ENCODE measurements at places on chromosomes 13 and 19.
A peak's percentile ranks its signal among the peaks of the same experiment; 100 is the strongest.

- no peak for DNase-seq
These were observed 138.4 kb downstream of the ATP11A start for GRCh38 chr13:112828082-112828699.

GRCh38 chr19:43518051-43518450 is 8.9 kb downstream of the ETHE1 start:
- DNase-seq: no peak

- DNase-seq: no peak
These were observed 11.6 kb upstream of the ZSCAN1 start for GRCh38 chr19:58022283-58022660.

DNA sequence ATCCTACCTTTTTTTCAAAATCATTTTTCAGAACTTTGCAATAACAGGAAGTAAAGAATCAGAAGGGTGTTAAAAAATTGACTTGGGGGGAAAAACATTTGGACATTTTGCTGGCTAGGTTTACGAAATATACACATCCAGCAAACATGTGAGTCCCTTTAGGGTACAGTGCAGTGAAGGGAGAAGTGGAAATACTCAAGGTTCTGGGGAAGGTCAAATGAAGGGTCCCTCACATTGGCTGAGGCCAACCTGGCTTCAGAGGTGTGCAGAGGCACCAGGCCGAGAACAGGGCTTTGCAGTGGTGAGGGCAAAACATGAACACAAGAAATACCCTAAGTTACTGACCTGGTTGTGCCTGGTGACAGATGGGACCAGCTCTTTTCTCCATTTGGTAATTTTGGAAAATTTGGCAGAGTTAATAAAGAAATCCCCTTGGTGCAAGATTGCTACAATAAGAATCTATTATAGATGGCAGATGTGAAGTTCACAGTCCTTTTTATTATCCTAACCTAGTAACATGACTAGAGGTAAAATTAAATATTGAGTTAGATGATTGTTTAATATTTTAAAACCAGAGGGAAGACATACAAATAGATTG is 1.5 kb upstream of the UPF3A start:
- no peak for DNase-seq

DNA sequence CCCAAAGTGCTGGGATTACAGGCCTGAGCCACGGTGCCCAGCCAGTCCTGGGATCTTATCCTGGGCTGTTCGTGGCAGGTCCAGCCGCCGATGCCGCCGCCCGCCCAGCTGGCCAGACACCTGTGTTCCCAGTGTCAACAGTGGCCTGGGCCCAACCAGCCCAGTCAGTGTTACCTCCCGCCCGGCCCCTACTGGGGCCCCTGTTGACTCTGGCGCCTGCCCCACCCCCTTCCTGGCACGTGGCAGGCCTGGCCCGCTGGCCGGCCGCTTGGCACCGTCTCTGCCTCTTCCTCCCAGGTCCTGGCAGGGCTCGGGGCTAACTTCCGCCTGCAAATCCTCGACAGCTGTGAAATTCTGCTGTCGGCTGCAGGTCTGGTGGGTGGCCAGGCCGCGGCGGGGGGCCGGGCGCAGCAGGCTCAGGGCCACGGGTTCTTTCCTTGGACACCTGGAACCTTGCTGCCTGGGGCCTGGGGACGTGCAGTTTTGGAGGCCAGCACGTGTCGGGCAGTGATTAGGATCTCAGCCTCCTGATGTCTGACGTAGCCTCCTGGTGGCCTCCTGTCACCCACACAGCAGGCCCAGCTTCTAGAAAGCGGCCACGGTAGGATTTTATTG is 9.1 kb downstream of the ARID3A start:
- DNase-seq: peak; percentile 80

GRCh38 chr19:18490728-18491127 is 31.1 kb downstream of the ELL start:
- no peak for DNase-seq

GRCh38 chr19:46502891-46503290 is 7.2 kb upstream of the PNMA8B start:
- no peak for DNase-seq

- DNase-seq: peak; percentile 90
These were observed 8.6 kb downstream of the C19orf81 start for GRCh38 chr19:50657712-50658440.

GRCh38 chr19:510606-511100 is 3.4 kb downstream of the TPGS1 start:
- no peak for DNase-seq

GRCh38 chr13:84865783-84866221 is 933.4 kb downstream of the SLITRK6 start:
- DNase-seq: no peak

GRCh38 chr19:33460221-33460908 is 61.2 kb downstream of the PEPD start:
- no peak for DNase-seq

DNA sequence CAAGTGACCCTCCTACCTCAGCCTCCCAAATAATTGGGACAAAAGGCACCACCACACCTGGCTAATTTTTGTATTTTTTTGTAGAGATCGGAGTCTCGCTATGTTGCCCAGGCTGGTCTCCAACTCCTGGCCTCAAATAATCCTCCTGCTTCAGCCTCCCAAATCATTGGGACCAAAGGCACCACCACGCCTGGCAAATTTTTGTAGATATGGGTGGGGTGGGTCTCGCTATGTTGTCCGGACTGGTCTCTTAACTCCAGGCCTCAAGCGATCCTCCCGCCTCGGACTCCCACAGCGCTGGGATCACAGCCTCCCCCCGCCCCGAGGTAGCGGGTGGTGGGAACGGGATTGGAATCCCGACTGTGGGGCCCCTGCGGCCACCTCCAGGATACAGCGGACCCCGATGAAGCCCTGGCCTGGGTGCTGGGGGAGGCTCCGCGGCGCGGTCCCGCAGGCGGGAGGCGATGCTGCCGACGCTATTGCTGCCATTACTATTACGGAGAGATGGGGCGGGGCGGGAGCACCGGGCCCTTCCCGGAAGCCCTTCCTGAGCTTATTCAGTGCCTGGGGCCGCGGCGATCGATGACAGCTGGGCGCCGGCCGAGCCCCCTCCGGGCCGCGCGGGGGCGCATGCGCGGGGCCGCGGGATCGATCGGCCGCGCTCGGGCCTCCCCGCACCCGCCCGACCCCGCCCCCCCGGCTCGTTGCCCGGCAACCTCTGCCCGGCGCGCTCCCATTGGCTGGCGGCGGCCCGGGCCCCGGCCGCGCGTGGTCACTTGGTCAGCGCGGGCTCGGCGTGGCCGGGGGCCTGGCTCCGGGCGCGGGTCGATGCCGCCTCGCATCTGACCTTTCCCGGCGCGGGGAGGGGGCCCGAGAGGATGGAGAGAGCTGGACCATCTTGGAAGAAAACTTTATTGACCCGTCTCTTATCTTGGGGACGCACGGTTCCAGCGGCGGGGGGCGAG is 27.9 kb upstream of the ONECUT3 start:
- peak; percentile 67 for DNase-seq

DNA sequence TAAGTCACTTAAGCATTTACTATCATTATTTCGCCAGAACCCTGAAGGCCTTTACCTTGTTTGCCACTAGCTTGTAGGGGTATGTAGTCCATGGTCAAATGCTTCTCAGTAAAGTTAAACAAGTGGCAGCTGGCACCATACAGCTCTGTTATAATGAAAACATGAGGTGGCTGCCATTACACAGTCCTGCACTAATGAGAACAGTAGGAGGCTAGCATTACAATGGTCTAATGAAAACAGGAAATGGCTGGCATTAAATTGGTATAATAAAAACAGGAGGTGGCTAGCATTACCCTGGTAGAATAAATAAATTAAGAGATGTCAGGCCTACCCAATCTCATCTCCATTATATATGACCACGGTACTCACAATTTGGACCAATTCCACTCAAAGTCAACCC is 107.5 kb downstream of the PCDH17 start:
- DNase-seq: no peak

- DNase-seq: no peak
These were observed 139.9 kb downstream of the PCDH20 start for GRCh38 chr13:61275736-61276135.

- DNase-seq: peak; percentile 21
These were observed 4.9 kb downstream of the PCDH20 start for GRCh38 chr13:61410669-61411297.

DNA sequence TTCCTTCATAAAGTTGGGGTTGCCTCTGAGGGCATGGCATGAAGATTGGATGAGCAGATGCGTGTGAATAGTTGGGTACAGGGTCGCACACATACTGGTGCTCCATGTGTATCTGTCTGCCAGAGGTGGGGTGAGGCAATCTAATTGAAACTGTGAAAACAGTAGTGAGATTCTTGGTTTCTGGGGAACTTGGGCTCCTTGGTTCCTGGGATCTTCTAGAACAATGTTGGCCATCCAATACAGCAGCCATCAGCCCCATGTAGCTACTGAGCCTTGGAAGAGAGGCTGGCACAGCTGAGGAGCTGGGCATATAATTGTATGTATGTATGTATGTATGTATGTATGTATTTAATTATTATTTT is 616 bp downstream of the FCHO1 start:
- no peak for DNase-seq

DNA sequence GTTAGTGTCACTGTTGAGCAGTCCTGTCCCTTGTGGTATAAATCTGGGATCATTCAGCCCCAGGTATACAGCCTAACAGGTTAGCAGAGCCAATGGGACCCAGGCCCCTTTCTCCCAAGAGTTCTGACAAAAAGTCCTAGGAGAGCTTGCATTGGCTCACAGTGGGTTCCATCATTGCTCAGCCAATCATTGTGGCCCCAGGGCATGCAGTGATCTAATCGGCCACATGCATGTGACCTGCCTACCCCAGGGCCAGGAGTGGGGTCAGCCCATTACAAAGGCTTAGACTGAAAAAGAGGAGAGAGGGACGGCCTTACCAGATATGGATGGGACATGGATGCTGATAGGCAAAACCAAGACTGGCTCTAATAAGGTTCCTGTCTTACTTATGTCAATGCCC is 41.1 kb downstream of the SPTBN4 start:
- DNase-seq: no peak

DNA sequence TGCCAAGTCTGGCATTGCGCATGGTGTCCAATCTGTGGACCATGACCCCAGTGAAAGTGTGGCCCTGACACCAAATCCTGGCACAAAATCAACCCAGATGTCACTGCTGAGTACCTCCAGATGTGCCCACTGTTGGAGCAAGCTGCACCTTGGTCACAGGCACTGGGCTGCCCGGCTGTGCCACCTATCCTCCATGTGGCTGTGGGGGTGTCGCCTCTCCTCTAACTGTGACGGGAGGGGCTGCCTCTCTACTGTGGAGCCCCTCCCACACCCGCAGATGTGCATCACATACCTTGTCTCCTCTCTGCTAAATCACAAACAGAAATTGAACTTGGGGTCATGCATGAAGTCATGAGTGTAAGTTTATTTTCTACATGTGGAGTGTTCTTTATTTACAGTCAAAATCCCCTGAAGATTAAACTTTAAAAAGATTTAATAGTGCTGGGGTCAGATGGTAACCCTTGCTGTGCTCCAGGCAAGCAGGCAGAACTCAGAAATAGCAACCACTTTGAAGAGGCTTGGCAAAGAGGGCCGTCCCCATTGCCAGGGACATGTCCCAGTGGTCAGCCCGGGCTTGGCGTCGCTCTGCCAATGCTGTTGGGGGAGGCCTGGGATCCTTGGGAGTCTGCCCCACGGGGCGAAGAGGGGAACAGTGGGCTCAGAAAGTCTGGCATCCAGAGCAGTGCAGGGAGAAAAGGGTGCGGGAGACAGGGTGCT is 46.4 kb upstream of the ZNF536 start:
- no peak for DNase-seq

DNA sequence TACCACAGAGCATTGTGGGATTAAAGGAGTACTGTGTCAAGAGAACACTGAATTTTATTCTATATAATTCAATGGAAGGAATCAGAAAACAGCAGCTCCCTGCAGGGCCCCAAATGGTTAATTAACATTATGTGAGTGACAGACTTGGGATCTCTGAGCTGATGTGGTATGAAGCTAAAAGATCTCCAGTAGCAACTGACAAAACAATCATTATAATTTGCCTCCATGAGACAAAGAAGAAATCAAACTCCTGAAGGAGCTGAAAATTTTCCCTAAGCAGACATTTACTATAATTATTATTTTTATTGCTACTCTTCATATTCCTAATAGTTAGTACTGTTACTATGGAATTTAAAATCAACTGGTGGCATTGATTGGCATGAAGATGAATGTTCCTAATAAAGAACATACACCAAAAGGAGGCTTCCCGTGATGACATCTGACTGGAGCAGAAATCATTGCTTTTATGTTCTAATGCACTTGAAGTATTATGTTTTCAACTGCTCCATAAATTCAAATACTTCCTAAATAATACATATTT is 28.8 kb upstream of the RFC3 start:
- DNase-seq: no peak

DNA sequence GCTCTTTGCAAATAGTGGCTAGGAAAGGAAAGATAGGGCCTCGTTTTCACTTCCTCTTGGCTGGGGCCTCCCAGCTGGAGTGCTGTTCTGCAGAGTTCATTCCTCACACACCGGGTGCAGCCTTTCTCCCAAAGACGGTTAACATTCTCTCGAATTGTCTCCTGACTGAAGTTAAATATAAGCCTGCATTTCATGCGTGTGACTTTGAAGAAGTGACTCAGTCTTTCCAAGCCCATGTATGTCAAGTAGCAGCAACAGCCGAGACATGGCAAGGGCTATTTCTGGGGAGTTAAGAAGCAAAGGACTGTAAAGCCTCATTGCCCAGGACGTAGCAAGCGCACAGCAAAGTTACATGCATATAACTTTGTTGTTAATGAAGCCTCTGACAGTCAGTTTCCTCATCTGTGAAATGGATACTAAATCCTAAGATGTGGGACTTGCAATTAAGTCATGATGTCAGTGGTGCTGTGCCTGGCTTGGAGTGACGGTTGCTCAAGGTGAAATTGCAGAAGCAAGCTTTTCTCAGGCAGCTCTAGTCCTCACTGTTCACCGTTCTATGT is 502.4 kb downstream of the MYO16 start:
- DNase-seq: no peak

DNA sequence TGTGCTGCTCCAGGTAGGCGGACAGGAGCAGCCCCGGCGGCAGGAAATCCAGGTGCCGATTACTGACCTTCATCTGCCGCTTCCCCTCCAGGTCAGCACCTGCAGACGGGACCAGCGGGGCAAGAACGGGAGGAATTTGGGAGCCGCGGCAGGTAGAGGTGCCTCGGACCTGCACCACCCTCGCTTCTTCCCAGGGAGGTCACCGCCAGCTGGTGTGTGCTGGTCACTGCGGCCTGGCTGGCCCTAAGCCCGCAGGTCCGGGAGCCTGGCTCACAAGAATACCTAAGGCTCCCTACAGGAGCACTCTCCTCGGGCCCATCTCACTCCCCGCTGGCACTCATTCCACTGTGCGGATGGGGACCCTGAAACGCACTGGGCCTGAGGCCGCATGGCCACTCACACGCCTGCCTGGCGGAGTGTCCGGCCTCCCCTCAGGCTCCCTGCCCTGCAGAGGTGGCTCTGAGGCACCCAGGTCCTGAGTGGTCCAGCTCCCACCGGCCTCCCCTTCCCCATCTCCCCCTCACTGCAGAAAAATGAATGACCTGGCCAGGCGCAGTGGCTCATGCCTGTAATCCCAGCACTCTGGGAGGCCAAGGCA is 4.3 kb downstream of the RNU6-9 start:
- DNase-seq: no peak

- DNase-seq: no peak
These were observed 905.7 kb upstream of the SLITRK5 start for GRCh38 chr13:86765462-86765861.

Measured in T47D (cell line).